ENCODE measurements at places on chromosomes 5 and 9. TPM values are rescaled to one million over a fixed set of nuclear protein-coding genes. Genes with fewer than 3 reads are reported as not detected.

- DNase-seq: no peak
Observed at GRCh38 chr5:178642351-178642909, 15.6 kb upstream of the CLK4 start.

- DNase-seq: no peak
Observed at GRCh38 chr5:134130239-134130945, 15.9 kb downstream of the TCF7 start.

DNA sequence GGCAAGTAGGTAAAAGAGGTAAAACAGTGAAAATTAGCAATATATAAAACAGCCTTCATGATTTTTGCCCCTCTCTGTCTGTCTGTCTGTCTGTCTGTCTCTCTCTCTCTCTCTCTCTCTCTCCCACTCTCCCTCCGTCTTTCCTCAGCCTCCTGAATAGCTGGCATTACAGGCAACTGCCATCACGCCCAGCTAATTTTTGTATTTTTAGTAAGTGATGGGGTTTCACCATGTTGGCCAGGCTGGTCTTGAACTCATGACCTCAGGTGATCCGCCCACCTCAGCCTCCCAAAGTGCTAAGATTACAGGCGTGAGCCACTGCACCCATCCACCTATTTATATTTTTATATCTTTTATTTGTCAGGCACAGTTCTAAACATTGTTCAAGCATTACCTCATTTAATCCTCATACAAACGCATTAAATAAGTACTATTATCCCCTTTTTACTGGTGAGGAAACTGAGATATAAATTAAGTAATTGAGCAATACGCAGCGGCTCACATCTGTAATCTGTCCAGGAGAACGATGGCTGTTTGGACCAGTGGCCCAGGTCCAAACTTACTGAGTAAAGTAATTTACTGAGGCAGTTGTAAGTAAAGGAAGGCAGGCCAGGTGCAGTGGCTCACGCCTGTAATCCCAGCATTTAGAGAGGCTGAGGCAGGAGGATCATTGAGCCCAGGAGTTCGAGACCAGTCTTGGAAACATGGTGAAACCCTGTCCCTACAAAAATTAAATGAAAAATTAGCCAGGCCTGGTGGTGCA is 60.9 kb downstream of the UBE2R2 start:
- DNase-seq: no peak

GRCh38 chr5:21058289-21058688 is 1070.3 kb upstream of the CDH18 start:
- DNase-seq: no peak

DNA sequence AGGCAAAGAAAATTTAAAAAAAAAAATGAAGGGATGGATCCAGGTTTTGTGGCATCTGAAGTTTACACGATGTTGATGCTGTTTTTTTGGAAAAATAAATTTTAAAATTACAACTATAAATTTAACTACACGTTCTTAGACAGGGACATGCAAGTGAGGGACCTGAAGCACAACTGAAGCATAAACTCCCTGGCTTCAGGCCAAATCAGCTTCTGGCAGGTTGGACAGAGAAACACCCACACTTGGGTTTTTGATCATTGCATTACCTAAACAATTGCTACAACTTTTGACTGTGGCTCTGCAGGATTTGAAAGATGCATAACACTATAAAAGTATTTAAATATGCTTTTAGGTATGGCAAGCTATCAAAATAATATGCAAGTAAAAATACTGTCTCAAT is 1318.3 kb upstream of the DMAC1 start:
- no peak for DNase-seq

The OLFM1 gene
- 1.8 TPM for total RNA-seq

The WDR31 gene
- 3.0 TPM for total RNA-seq

The TRPM3 gene
- total RNA-seq: 0.38 TPM

DNA sequence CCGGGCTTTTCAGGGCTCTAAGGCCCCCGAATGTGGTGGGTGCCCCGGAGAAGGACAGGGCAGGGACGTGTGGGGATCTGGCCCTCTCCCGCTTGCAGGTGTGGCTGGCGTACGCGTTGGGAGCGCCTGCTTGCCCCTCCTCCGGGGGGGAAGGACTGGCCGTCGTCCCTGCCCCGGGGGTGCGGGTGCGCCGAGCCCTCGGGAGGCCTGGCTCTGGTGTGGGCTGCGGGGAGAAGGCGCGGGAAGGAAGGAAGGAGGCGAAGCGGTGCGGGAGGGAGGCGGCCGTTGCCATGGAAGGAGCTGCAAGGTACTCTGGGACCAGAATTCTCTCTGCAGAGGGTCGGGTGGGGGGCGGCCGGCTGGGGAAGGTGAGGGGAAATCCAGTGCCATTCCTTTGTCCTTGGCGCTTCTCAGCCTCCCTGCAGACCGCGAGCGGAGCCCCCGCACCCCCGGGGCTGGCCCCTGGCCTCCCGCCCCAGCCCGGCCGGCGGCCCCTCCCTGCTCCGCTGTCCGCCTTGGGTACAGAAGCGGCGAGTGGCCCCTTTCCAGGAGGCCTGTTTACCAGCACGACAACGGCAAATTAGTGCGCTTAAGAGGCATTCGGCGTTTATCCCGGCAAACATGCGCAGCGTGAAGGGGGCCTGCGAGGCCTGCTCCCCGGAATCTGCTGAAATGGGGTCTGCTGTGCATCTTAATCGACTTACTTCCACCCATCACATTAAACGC is 67.1 kb upstream of the UNC5A start:
- peak; percentile 28 for DNase-seq

The IL4 gene
- total RNA-seq: not detected

The NMUR2 gene
- total RNA-seq: not detected

The ST8SIA4 gene
- total RNA-seq: 1.7 TPM

DNA sequence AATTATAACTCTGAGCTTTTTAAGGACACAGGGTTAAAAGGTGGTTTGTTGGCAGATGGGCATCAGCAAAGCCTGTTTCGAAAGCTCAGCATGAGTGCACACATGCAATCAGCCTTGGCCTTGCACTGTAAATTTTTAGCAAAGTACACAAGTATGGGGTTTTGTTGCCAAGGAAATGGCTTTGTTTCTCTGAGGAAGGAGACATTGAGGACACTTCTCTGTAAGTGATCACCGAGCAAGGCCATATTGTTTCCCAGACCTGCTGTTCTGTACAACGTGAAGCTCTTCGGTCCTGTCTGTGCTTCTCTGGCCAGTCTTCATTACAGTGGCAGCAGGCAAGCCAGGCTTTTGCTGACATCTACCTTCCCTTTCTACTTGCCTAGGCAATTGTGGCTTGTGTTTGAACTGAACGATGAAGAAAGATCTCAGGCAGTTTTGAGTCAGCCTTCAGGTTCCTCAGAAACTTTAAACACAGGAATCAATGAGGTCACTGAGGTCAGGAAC is 27.9 kb upstream of the GLRX start:
- peak; percentile 75 for DNase-seq

GRCh38 chr5:10699281-10699874 is 61.7 kb downstream of the DAP start:
- no peak for DNase-seq

GRCh38 chr9:133772581-133772980 is 34.4 kb upstream of the SARDH start:
- peak; percentile 33 for DNase-seq

The DEPDC1B gene
- total RNA-seq: 0.23 TPM

DNA sequence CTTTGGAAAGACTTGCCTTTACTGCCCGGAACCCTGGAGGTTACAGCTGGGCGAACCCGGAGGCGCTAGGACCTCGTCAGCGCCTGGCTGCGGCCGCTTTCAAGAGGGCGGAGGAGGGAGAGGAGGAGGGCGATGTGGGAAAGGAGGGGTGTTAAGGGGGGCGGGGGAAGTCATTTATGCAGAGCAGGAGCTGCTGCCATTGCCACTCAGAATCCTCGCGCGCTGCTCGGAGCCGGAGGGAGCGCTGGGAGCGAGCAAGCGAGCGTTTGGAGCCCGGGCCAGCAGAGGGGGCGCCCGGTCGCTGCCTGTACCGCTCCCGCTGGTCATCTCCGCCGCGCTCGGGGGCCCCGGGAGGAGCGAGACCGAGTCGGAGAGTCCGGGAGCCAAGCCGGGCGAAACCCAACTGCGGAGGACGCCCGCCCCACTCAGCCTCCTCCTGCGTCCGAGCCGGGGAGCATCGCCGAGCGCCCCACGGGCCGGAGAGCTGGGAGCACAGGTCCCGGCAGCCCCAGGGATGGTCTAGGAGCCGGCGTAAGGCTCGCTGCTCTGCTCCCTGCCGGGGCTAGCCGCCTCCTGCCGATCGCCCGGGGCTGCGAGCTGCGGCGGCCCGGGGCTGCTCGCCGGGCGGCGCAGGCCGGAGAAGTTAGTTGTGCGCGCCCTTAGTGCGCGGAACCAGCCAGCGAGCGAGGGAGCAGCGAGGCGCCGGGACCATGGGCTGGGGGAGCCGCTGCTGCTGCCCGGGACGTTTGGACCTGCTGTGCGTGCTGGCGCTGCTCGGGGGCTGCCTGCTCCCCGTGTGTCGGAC is at the start of gene PCSK5:
TSS of gene PCSK5 (plus strand) at position 202 of the 805 bp plus-strand sequence. CDS start at position 711, 509 bp downstream.
- peak; percentile 87 for DNase-seq

The HSPB3 gene
- not detected for total RNA-seq

The LMX1B gene
- total RNA-seq: not detected

The STING1 gene
- total RNA-seq: 8.0 TPM

GRCh38 chr9:134067904-134068743 is at the start of gene BRD3:
BRD3 (minus strand) TSS chr9:134068026; CDS start chr9:134053477, 14,549 bp downstream.
- DNase-seq: peak; percentile 88

GRCh38 chr5:159052401-159053011 is 47.2 kb downstream of the EBF1 start:
- no peak for DNase-seq

The CDC25C gene
- not detected for total RNA-seq

DNA sequence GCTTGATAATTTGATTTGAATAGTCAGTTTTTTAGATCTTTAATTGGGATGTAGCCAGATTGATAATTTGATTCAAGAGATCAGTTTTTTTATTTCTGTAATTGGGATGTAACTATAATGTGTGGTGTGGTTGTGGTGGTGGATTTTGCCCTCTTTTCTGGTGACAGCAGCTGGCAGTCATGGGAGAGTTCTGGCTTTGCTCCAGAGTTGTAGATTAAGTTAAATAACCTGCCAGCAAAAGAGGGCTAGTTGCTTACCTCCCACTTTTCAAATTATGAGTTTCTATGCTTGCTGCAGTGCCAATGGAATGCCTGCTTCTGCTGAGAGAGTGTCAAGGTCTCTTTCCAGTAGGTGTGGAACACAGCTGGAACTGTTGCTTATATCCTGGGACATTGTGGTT is 315.1 kb downstream of the CCDC171 start:
- DNase-seq: no peak

- DNase-seq: no peak
Observed at GRCh38 chr5:155947394-155948062, 379.4 kb upstream of the SGCD start.

GRCh38 chr5:11584017-11584416 is 320.2 kb downstream of the CTNND2 start:
- no peak for DNase-seq

DNA sequence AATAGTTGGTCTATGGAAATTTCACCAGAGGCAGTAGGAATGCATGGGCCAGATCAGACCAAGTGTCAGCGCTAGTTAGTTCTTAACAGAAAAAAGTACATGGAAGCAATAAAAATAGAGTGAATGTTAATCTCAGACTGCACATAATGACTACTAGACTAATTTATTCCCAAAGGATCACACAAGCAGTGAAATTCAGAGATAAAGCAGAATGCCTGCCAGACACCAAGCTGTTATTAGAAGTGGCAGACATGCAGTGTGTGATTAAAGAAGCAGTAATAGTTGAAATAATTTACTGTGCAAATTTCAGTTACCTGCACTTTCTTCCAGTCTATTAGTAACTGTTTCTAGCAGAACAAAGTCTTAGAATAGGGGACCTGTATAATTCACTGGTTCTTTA is 1024.2 kb downstream of the CDH9 start:
- no peak for DNase-seq

- DNase-seq: peak; percentile 62
Observed at GRCh38 chr5:180069589-180070247, 1.8 kb downstream of the RNF130 start.

DNA sequence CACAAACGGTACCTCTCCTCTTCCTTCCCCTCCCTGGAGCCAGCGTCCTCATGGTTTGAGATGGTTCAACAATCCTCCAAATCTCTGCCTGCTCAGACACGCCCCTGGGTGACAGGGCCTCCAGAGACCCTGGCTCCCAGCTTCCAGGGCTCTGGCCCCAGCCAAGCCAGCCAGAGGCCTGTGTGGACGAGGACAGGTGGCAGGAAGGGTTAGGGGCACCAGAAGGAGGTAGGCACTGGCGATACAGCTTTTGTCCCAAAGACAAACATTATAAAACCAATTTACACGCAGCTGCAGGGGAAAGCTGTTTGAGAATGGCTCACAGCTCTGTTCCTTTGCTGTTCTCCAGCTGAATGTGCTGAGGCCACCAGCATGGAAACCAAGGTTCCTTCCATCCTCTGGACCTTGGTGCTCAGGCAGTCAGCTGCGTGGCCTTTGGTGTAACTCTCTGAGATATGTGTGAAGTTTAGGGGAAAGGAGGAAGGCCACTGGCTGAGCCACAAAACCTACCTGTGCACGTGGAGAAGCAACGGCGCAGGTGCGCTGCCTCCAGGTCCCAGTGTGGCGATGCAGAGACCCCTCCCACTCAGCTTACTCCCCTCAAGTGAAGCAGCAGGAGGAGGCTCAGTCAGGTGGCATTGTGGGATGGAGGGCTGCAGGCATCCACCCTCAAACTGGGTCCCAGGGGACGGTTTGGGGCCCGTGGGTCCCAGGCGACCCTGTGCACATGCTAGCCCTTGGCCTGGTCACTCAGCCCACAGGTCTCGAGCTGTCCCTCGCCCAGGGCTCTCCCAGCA is 4.3 kb upstream of the QRFP start:
- no peak for DNase-seq

- no peak for DNase-seq
Observed at GRCh38 chr5:89698028-89698427, 711.5 kb downstream of the CETN3 start.

DNA sequence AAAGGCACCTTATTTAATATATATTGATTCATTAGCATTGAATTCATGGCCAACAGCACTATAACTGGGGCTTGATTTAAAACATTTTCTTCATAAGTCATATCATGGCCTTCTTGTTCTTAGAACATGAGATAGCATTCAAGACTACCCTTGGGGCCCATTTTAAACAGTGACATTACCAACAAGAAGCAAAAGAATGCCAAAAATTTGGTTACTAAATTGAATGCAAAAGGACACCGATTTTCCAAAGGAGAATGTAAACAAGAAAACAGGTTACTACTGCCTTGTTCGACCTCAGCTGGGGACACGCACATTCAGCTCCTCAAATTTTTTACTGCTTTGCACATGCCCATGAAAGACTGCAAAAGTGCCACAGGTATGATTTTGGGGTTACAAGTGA is 219.4 kb upstream of the TLE4 start:
- no peak for DNase-seq

DNA sequence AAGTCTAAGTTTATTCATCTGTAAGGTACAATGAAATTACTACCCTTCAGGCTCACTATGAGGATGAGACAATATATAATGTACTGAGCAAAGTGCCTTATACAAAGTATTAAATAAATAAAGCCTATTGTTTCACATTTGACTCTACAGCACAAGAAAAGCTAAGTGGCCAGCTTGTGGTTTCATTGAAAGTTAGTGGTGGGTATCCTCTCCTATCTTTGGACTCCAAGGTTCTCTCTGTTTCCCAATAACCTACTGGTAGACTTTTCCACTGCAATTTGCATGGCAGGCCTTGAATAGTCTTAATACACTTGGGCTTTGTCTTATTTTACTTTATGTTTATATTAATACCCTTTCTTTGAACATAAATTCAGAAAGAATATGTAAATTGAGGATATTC is 262.7 kb downstream of the DEPDC1B start:
- DNase-seq: no peak

GRCh38 chr9:135242406-135242805 is 154.9 kb downstream of the OLFM1 start:
- no peak for DNase-seq

- no peak for DNase-seq
Observed at GRCh38 chr5:50798002-50798401, 131.6 kb downstream of the PARP8 start.

Data from left lobe of liver (tissue), 2 donors.